CD8-positive, alpha-beta memory T cell (primary cell): ENCODE measurements at places on chromosomes 16 and 17.

GRCh38 chr17:39820541-39820940 lies 43.6 kb downstream of the IKZF3 start:
- DNase-seq: no peak

DNA sequence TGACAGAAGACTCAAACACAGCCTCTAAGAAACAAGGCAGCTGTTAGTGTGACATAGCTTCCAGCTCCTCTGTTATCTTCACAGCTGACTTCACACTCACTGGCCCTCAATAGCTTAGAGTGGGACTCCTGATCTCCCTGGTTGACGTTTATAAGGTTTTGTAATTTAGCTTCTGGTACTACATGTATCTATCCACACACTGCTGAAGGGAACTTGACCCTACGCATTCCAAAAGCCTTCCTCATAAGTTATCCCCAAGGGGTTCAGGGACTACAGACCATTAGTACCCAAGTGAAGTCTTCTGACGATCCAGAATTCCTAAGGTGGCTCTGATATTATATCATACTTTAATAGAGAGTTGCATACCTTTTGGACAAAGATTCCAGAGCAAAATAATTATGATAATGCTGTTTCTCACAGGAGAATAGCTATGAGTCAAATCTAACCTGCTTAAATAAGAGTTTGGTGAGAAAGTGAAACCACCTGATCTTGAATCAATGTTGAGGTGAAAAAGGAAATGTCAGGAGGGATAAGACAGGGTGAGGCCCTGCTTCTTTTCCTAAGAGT lies 14.5 kb downstream of the ACACA start:
- DNase-seq: no peak

- DNase-seq: no peak
These were observed 89.9 kb upstream of the CIBAR2 start for GRCh38 chr16:85202051-85202601.

- no peak for DNase-seq
These were observed at the start of gene EVI2B for GRCh38 chr17:31313982-31314781. Gene EVI2B, minus strand, starts transcription at chr17:31314054. Its CDS starts 8,445 bp downstream, at chr17:31305609.

DNA sequence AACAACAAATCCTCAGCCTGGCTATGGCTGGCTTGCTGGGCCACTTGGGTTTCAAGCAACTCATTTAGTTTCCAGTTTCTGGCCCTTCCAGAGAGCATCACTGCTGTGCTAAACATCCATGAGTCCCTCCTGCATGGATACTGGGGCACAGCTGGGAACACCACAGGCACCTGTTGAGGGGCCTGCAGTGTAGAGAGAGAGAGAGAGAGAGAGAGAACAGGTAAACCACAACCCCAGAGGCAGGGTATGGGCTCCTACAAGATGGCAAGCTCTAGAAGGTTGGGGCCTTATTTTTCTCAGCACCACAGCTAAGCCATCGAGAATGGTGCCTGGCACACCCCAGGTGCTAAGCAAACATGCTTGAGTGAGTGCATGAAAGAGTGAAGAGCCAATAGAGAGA lies 120.3 kb downstream of the RBFOX3 start:
- DNase-seq: no peak

DNA sequence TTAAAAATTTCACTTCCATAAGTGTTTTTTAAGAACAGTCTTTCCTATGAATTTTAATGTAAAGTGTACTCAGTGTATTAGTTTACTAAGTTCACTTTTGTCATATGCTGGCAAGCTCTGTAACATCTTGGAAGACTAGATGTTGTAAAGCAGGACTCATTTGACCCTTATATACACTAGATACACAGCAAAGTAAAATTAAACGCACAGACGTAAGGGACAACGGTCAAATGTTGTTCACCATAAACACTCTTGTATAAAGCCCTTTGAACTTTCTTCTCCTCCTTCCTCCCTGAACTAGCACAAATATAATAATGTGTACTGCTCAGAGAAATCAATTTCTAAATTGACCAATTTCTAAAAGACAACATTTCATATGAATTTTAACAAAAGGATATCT lies 7.0 kb upstream of the GOT2 start:
- DNase-seq: no peak

DNA sequence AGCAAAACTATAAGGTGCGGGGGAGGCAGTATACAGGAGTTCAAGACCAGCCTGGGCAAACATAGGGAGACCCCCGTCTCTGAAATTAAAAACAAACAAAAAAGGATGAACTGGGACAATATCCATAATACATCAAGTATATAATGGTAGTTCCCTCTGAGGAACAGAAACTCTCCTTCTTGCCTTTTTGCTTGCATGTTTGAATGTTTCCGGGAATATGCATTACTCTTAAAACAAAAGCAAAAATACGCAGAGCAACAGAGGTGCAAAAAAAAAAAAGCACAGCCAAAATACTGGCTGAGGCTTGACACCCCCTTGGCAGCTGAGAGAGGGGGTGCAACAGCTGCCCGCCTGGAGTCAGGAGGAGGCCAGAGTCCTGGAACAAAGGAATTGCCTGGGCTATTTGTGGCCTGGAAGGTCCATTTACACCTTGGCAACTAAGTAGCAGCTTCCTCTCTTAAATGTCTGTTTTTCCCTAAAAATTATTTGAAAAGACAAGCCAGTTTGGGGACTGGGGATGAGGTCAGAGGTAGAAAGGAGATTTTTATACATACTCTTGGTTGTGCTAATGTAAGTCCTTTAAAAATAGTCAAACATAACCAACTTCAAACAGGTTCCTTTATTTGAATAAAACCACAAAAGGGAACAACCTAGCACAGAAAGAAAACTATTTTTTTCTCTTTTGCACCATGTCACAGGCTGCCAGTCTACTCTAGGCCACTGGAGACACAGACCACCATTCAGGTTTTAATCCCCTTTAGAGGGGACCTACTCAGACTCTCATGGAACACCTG lies 19.5 kb downstream of the USP7 start:
- no peak for DNase-seq

- DNase-seq: peak; percentile 81
These were observed 92.0 kb upstream of the CHMP6 start for GRCh38 chr17:80899402-80900268.

DNA sequence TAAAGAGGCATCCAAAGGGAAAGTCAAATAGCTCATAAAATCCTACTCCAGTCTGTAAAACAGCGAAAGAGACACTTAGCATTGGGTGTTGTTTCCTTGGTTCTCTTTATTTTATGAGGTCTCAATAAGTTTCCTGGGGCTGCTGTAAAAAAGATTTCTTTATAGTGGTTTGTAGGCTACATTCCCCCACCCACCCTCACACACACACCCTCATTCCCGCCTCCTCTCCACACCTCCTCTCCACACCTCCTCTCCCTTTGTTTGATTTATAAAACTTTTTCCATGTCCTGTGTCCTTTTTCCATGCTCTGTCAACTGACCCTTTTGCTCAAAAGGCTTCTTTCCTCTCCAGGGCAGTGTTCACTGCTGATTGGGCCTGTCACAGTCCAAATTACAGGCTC lies 178.9 kb upstream of the SOX9 start:
- DNase-seq: no peak

- no peak for DNase-seq
These were observed 21.1 kb downstream of the KNOP1 start for GRCh38 chr16:19696961-19697360.

DNA sequence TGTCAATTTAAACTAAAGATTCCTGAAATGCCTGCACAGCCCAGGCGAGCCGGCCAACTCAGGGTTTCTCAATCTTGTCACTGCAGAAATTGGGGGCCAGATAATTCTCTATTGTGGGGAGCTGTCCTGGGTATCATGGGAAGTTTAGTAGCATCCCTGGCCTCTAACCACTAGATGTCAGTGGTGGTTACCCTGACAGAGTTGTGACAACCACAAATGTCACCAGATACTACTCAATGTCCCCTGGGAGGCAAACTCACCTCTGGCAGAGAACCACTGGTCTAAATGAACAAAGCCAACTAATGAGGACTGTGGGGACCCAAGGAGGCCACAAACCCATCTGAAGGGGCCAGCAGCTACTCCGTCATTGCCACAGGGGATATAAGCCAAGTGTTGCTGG lies 90.9 kb downstream of the MYH11 start:
- DNase-seq: no peak

GRCh38 chr16:974001-974601 lies 3.3 kb upstream of the LMF1 start:
- no peak for DNase-seq

GRCh38 chr16:57383276-57384247 lies 11.3 kb downstream of the CX3CL1 start:
- DNase-seq: no peak
